ENCODE measurements at places on chromosomes 1 and 21. TPM values are rescaled to one million over a fixed set of nuclear protein-coding genes. Genes with fewer than 3 reads are reported as not detected.

DDAH1 gene
- total RNA-seq = 8.7 TPM

CHI3L2 gene
- total RNA-seq = 0.49 TPM

RUNX3 gene
- 4.2 TPM for total RNA-seq

TRIM46 gene
- total RNA-seq = 2.9 TPM

ADORA3 gene
- total RNA-seq = not detected

ACP6 gene
- total RNA-seq = 22.6 TPM

KISS1 gene
- 0.43 TPM for total RNA-seq

IL10 gene
- total RNA-seq = not detected

RAB7B gene
- total RNA-seq = 1.1 TPM

RER1 gene
- total RNA-seq = 122 TPM

INKA2 gene
- total RNA-seq = 2.0 TPM

GPR52 gene
- not detected for total RNA-seq

CHI3L1 gene
- not detected for total RNA-seq

GPR37L1 gene
- total RNA-seq = 0.14 TPM

S100B gene
- total RNA-seq = not detected

OR2G6 gene
- total RNA-seq = not detected

USH2A gene
- not detected for total RNA-seq

DNAI4 gene
- 1.3 TPM for total RNA-seq

WNT3A gene
- not detected for total RNA-seq

YOD1 gene
- 9.6 TPM for total RNA-seq

SDC3 gene
- total RNA-seq = 8.7 TPM

PCSK9 gene
- 3.1 TPM for total RNA-seq
